ENCODE measurements at places on chromosomes 6 and 20.

DNA sequence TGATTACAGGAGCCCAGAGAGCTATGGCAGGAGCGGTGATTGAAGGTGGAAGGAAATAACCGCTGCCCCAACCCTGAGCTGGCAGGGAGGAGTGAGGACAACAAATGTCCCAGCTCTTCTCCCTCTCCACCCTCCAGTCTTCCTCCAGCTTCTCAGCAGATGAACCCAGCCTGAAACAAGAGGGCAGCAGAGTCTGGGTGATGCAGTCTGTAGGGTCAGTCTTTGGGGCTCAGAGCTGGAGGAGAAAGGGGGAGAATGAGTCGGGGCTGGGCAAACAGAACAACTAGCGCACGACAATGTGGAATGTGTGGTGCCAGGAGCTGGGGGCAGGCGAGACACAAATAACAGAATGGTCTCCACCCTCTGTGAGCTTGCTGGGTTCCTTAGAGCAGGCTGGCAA, 4.5 kb upstream of the GUCA1A start:
- DNase-seq = no peak

DNA sequence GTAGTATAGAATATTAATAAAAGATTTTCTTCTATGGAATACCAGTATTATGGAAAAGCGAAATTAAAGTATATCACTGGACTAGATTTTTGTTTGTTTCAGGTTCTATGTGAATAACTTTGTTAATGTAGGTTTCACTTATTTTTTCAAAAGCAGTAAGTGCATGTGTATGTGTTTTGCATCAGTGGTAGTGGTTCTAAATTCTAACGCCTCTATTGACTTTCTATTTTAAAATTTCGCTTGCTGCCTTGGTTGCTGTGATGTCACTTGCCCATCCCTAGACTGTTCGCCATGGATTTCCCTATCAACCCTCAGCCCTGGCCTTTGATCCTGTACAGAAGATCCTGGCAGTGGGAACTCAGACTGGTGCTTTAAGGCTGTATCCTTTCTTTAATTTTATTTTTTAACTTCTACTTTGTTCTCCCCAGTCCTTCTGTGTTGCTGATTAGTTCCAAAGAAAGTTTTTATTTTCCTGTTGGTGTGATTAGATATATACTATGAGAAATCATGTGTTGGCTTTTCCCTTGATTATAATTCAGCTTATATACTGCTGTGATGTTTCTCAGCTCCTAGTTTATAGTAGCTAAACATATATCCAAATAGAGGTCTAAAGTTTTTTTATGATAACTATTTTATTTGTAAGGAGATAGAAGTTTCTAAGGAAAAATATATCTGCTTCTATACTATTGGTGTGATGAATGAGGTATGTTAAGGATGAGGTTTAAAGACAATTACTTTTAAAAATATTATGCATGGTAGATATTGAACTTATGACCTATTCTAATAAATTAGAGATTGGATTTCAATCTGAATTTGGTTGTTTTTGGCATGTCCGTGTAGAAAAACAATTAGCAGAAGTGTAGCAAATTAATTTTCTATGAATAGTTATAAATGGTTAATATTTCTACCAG, 1.7 kb downstream of the STXBP5 start:
- no peak for DNase-seq

GRCh38 chr6:41186031-41186562, 14.9 kb downstream of the TREML2 start:
- no peak for DNase-seq

GRCh38 chr20:53550280-53551187, 43.1 kb downstream of the ZNF217 start:
- no peak for DNase-seq

DNA sequence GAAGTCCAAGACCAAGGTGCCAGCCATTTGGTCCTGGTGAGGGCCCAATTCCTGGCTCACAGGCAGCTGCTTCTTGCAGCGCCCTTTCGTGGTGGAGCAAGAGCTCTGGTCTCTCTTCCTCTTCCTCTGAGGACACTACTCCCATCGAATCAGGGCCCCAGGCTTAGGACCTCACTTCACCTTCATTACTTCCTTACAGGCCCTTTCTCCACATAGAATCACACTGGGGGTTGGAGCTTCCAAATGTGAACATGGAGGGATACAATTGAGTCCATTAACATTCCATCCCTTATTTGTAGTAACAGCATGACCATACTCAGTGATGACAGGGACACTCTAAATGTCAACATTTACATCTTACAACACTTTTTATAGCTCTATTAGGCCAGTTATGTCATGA, 2.3 kb downstream of the RAMACL start:
- DNase-seq = no peak

DNA sequence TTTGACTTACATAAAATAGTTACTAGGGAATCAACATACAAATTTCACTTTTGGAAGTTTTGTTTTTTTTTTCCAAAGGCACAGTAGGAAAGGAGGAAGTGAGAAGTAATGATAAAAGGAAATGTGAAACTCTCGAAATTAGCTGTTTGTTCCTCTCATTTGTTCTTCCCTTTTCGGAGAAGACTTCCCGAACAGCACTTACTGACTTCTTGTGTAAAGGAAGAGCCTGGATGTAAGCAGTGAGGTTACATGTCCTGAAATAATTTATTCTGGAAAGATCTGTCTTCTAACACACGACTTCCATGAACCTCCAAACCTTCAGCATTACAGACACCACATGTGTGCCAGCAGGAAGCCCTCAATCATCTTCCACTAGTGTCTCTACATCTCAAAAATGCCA, 59.1 kb downstream of the KIF16B start:
- no peak for DNase-seq

- DNase-seq = no peak
Measured at GRCh38 chr6:161462148-161462547, 188.3 kb upstream of the AGPAT4 start.

- DNase-seq = no peak
Measured at GRCh38 chr6:6277413-6277812, 43.0 kb downstream of the F13A1 start.

DNA sequence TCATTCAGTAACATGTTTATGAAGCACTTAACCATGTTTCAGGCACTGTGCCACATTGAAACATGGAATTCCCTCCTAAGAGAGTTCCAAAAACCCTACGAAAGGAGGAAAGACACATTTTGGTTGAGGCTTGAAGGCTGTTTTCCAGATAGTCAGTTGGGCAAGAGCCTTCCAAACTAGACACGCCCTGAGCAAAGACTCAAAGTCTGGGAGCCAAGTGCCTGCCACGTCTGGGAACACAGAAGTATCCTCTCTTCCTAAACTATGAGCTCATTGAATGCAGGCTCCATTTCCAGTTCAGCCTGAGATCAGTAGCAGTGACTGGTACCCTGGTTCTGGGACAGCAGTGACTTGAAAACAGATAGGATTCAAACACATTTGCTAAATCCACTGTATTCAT, 74.5 kb upstream of the FAM8A1 start:
- no peak for DNase-seq

DNA sequence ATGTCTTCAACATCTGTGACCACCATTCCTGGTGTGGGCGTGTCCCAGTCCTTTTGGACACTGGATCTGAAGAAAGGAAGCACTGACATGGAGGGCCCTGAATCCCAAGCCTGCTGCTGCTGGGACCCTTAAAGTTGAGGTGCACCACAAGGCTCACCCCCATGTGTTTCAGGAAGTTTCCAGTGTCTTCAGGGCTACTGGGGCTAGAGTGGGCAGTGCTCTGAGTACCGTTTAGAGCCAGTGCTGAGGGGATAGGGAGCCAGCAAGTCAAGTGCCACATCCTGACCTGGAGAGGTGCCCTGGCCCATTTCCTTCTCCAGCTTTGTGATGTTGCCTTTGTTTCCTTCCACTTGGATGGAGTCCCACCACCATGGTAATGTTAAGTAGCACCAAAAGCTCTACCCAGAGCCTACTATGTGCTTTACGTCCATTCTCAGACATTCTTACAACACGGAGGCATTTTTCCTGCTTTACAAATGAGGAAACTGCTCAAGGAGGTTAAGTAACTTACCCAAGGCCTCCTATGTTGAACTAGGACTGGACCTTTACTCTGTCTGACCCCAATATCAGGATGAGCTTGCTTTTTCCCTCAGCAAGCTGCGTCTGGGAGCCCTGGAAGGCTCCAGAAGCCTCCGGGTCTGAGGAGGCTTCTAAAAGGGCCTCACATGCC, 552 bp upstream of the DEF6 start:
- DNase-seq = no peak

DNA sequence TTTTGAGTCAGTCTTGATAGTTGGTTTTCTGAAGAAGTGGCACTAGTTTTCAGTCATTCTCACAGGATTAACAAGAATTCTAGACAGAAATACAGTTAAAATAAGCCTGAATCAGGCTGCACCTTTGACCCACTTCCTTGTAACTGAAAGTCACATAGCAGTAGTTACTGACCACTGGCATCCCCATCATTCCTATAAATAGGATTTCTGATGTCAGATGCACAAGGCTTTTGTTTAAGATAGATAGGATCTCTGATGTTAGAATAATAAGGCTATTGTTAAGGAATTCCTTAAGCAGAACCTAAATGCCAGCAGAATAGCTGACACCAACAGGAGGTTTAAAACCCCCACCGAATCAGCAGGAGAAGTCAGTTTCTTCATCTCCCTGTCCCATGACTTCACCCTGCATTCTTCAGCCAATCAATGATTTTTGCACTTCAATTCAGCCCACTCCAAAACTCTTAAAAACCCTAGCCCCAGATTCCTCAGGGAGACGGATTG, 30.6 kb upstream of the ZBTB24 start:
- no peak for DNase-seq

DNA sequence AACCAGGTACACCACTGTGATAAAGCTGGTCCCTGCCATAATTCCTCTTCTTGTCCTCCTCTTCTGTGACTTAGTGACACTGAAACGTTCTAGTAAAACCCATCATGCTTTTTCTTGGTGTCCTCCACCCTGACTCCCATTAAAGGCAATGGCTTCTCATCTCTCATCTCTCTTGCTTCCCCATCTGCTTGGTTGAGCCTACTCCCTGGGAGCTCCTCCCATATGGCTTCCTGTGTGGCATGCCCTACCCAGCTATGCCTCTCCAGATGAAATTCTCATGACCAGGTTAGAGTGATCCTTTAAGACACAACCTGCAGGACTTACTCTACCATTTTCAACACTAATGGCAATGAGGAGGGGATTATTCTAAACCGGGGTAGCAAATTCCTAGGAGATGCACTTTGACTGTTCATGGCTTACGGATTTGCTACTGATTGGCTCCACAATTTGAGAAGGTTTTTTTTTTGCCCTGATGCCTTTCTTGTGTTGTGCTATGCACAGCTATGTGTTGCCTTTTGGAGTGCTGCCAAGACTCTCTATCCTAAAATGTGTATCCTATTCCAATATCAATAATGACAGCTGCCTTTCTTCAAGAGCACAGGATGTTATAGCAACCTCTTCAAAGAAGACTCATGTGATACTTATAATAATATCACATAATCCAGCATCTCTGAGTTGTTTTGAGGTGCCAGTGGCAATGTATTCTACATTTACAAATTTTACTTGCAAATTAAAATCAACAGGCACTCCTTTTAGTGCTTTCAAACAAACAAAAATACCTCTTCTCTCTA, 6.1 kb downstream of the SIRPG start:
- DNase-seq = no peak

- DNase-seq = peak; percentile 9
Measured at GRCh38 chr6:29071831-29072723, 15.0 kb downstream of the OR2B3 start.

GRCh38 chr20:38889792-38890496, 36.3 kb upstream of the FAM83D start:
- DNase-seq = no peak

DNA sequence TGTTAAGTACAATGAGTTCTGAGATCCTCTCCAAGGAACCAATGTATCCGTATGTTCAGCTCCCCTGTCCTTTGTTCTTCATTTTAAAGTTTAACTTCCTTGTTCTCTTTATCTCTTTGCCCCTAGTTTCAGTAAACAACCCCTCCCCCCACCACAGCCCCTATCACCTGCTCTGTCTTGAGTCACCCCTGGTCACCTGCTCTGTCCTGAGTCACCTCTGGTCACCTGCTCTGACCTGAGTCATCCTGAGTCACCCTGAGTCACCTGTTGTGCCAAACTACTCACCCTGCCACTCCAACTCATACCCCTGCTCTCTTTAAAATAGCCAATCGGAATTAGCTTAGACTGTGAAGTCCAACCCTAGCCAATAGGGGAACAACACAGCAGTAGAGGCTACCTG, 288.7 kb upstream of the CDYL start:
- DNase-seq = no peak

DNA sequence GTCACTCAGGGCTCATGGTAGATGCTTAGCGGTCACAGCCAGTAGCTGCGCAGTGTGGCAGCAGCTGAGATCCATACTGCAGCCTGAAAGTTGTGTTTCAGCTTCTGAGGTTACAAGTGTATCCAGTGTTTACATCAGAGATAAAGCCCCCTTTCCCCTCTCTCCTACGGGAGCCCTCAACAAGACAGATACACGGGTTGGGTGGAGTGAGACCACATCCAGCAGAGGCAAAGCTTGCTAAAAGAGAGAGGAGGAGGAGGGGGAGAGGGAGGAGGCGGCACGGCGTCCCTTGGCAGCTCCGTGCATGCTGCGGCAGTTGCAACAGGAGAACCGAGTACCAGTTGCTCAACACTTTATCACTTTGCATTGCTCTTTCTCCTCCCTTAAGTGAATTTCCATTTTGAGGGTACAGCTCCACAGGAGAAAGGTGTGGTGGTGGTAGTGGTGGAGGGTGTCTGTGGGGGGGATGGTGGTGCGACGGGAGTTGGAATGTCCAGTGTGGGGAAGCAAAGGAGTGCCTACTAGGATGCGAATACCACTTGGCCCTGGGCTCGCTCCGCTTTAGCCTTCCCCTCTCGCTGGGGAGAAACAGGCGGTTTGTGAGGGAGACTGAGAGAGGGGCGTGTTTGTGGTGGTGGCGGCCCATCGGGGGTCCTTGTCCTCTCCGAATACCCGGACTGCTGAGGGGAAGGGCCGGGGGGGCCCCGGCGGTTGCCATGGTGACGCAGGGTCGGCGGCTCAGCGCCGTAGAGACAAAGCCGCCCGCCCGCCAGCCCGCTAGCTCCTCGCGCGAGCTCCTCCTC, 405 bp upstream of the RNF182 start:
- DNase-seq = no peak

DNA sequence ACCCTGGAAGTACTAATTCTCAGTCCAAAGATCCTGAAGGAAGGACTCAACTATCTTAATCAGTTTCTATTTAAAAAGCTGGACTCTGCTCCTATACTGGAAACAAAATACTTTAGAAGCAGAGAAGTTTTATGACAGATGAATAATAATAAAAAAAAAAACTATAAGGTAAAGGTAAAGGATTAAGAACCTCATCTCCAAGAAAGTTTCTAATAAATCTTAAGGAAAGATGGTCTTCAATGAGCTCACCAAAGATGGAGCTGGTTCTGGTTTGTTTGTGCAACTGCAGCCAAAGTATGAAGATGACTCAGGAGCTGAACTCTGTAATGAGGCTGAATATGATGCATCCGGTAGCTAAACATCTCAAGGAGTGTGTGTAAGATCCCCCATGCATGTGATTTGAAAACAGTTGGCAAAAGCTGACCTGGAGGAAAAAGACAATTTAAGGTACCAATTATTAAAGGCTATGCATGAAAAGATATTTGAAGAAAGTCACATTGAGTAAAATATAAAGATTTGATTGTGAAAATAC, 25.2 kb downstream of the MED23 start:
- no peak for DNase-seq

- no peak for DNase-seq
Measured at GRCh38 chr6:108437821-108438220, 122.9 kb upstream of the FOXO3 start.
